ENCODE measurements at places on chromosomes 6 and 20.

GRCh38 chr6:167341038-167341583, 16.2 kb downstream of the TTLL2 start:
- no peak for DNase-seq

DNA sequence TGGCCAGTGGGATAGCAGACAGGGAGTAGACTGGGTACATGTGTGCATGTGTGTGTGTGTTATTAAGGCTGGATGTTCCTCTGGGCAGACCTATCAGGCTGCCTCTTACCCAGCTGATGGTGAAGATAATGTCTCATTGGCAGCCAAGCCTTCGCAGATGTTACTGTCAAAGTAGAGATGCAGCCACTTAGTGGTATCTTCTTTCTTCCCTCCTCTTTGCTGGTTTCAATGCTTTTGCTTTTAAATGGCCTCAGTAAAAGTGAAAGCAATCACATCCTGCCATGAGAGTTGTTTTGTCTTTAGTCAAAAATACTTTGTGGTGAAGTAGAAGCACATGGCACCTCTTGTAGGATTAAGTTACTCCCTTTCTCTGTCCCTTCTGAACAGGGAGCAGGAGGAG, 57.5 kb downstream of the SNRNP48 start:
- DNase-seq = no peak

GRCh38 chr6:46411456-46412197, 79.6 kb downstream of the RCAN2 start:
- no peak for DNase-seq

DNA sequence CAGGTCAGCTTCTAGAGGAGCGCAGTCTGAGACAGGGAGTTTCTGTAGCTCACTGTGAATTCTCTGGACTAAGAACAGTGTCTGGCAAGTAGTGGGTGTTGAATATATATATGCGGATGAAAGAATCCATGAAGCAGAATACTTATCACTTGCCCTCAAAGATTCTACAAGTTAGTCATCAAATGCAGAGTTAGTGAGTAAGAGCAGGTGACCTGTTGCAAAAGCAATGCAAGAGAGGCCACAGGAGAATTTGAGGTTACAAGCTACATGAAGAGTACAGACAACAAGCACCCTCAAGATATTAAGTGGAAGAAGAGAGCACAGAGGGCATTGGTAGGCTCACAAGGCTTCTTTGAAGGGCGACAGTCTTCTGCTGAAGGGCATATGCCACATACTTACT, 103.4 kb upstream of the BTBD3 start:
- DNase-seq = no peak

DNA sequence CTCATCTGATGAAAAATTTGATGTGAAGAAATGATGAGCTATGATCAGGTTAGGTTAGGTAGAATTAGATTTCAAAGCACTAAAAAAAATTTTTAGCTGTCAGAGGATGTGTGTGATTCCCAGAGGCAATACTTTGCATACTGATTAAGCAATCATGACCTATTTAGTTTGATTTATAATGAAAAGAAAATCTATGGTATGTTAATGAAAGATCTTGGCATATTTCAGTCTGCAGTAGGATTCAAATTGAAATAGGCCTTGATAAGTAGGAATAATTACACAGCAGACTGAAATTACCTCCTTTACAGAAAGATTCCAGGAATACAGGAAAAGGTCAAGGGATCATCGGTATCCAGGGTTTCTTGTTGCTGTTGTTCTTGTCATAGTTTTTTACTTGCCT, 69.3 kb downstream of the HDDC2 start:
- no peak for DNase-seq

- DNase-seq = no peak
Observed at GRCh38 chr6:107917451-107918375, 40.3 kb downstream of the SEC63 start.

- peak; percentile 67 for DNase-seq
Observed at GRCh38 chr6:42075159-42075838, 25.0 kb downstream of the TAF8 start.

DNA sequence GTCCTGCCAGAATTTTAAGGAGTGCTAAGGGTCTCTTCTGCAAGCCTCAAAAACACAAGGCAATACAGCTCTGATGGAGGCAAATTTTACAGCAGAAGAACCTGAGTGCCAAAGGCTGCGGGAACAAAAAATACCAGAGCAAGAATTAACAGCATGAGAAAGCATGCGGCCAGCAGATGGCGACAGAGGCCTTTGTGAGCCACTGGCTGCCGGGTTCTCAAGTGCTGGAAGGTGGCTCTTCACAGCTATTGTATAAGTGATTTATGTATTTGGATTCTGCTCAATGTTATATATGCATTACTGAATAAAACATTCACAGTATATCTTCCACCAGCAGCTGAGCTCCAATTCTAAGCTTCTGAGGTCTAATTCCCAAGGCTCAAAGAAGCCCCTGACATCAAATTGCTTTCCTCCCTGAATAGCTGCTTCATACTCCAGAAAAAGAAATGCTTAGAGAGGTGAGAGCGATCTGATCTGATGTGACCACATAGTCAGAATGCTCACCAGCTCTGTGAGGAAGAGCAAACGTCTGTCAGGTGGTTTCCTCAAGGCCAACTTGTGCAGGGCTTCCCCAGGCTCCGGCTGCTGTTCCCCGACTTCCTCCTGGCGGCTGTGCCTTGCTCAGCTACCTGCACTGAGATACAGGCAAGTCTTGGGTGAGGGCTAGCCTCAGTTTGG, 58.6 kb downstream of the PPP1R3G start:
- DNase-seq = peak; percentile 89

GRCh38 chr6:7547315-7547714, 5.8 kb downstream of the DSP start:
- DNase-seq = no peak

- no peak for DNase-seq
Observed at GRCh38 chr6:134454794-134455193, 136.9 kb upstream of the SGK1 start.

- no peak for DNase-seq
Observed at GRCh38 chr6:123838505-123839234, 35.0 kb downstream of the NKAIN2 start.

DNA sequence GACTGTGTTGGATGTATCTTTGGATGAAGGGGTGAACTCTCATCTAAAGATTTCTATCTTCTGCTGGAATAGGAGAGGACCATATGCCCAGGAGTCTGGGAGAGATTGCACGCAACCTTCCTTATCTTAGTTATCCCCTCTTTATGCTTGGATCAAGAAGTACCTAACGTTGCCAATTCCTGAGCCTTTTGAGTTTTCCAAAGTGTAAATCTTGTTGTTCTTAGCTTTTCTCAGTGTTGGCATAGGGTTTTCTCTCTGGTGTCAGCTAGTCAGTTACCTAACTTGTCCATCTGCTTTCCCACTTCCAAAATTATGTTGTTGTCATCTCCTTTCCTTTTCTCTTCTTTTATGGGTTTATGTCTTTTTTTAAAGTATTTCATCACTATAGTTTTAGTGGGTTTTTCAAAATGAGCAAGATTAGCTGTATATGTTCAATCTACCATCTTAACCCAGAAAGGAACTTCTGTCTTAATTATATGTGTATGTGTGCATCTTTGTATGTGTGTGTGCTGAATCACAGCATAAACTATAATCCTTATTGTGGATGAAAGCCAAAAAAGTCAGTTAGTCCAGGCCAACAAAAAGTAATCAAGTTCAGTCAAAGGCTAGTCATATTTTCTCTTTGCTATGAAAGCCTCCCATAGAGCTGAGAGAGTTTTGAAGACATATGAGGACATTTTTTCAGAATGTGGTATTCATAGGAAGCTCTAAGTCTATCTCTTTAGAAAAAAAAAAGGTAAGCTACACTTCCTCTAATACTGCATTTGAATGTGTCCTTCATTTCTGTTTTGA, 72.1 kb downstream of the KHDC1L start:
- no peak for DNase-seq

DNA sequence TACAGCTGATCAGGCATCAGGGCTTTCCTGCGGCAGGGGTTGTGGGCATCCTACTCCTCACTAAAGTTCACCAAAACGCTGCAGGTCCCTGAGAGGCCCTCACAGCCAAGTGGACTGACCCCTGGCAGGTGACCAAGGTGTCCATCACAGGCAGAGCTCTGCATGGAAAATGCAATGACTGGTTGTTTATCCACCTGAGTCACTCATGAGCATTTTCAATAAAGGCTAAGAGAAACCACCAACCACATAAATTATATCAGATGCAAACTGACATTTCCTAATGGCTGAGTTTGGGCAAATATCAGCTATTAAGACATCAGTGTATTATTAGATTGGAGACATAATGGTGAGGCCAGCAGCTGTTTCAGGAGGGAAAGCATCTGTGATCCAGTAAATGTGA, 152.7 kb upstream of the SYNDIG1 start:
- no peak for DNase-seq

- DNase-seq = peak; percentile 86
Observed at GRCh38 chr20:41173161-41173721, 35.9 kb downstream of the PLCG1 start.

DNA sequence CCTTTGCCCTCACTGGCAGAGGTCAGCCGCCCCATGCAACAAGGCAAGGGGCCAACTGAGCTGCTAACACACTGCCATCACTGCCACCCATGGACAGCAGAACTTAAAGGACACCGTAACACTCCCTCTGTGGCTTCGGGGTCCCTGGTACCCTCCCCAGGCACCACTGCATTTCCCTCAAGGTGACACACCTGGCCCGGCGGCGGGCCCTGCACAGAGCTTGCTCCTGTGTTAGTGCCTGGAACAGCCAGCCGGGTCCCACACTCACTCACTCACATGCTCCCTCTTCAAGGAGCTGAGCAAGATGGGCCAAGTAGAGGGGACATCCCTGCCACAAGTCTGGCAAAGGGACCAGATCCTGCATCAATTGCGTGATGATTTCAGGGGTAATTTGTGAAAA, 126.5 kb upstream of the SOX4 start:
- no peak for DNase-seq

DNA sequence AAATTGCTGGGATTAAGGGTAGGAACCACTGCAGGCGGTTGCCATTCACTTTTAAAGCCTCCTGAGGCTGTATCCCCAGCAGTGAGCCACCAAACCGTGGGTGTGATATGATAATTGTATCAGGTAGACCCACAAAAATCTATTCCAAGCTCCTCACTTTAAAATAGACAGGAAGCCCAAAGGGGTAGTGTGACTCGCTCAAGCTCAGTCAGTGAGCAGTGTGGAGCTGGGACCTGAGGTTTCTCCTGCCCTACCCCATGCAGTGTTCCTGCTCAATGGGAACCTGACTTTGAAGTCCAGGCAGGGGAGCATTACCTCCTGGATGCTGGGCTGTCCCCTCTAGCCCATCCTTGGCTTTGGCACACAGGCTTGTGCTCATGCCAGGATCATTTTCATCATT, 14.9 kb upstream of the MAPRE1 start:
- DNase-seq = no peak

- DNase-seq = no peak
Observed at GRCh38 chr6:149060300-149060984, 257.1 kb upstream of the TAB2 start.

GRCh38 chr20:7137395-7138151, 370.1 kb downstream of the BMP2 start:
- DNase-seq = no peak

GRCh38 chr20:20713244-20713765, 861 bp upstream of the RALGAPA2 start:
- DNase-seq = no peak

DNA sequence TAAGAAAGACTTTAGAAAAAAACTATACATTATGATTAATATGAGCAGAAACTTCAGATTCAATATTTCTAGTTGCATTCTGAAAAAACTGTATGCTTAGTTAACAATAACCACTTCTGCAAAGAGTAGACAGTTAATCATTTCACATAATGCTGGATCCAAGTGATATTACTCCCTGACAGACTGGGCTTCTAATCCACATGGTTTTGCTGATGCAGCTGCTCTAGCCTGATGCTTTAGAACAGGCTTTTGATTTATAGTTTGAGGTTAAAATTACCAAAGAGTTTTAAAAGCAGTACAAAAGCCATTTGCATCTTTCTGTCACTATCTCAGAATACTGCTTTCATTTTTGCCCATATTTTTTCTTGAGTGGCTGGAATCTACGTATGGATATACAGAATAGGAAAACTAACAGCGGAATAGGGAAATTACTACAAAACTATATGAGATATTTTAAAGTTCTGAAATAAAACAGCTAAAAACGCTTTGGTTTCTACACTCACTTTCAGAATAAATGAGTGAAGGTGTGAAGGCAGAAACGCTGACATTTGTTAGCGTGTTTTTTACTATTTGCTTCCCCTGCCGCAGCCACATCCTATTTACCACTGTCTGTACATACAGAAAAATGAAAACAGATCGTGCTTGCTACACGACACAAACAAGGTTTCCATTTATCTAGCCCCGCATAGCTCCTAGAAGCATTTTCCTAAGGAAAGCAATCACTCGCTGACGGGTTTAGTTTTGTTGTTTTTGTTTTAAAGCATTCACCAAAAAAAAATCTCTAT, 61.7 kb downstream of the METTL24 start:
- no peak for DNase-seq

- no peak for DNase-seq
Observed at GRCh38 chr6:111322145-111322544, 160.9 kb downstream of the REV3L start.

DNA sequence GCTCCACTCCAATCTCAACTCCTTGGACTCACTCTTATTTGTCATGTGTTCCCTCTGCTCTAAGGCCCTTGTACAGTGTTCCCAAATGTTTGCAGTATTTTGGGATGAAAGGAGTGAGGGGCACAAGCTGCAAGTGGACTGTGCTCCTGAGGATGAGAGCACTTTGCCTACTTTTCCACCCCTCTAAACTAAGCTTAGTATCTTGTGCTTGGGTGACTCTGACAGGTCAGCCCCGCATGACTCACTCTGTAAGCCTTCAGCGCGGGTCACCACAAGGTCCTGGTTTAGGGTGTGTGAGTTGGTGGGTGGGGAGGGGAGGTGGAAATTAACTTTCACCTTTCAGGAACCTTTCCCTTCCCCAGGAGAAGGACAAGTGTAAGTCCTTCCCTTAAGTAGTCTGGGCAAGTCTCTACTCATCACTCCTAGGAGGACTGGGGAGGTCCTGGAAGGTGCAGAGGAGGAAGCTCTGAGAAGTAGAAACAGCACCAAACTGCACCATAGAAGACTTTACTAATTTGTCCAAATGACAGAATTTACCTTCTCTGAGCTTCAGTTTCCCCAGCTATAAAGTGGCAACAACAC, 68.8 kb upstream of the EPB41L1 start:
- DNase-seq = no peak

DNA sequence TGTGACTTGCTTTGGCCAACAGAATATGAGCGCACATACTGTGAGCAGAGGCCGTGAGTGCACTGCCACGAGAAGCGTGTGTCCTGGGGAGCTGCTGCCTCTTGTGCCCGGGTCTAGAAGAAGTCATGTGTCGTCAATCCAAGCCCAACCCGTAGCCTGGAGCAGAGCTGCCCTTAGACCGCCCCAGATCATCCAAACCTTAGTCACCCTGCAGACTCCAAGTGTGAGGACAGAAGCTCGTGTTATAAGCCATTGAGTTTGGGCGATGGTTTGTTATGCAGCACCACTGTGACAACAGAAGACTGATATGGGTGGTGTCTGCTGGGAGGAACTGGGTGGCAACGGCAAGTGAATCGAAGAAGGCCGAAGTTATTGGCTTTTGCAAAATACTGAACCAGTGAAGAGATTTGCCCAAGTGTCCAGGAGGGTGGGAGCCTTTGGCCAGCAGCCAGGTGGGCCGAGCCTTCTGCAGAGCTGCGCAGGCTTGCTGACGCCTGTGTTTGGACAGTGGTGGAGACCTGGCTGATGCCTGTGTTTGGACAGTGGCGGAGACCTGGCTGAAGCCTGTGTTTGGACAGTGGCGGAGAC, 101.3 kb upstream of the SULF2 start:
- DNase-seq = no peak

Measured in midbrain (tissue), 1 donor.